ENCODE measurements at places on chromosomes 5 and 9.

GRCh38 chr9:114452219-114453165 lies 52.8 kb downstream of the WHRN start:
- no peak for DNase-seq

DNA sequence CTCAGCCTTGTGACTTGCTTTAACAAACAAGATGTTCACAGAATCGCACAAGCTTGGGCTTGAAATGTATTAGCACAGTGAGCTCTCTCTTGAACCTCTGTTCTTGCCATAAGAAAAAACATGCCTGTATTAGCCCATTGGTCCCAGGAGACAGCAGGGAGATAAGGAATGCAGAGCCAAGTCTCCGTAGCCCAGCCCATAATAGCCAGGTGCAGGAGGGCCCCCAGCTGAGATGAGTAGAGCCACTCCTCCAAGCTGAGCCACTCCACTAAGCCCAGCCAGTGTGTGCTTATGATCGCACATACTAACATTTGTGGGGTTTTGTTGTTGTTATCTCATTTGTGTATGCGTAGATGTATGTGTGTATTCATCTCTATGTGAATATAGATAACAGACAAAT lies 21.6 kb upstream of the SVEP1 start:
- no peak for DNase-seq

DNA sequence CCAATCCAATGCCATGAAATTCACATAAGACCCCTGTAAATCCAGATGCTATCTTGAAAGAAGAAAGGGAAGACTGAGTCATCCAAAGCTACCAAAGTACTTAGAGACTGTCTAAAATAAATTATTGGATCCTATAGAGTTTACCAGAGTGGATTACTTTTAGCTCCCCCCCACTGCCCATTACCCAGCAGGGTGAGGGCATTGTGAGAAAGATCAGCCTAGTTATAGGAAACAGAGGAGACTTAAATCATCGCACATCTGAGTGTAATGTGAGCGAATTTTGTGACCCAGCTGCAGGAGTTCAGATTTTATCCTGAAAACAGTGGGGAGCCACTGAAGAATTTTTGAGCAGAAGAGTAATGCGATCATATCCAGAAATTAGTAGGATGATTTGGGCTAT lies 1.6 kb upstream of the ENHO start:
- DNase-seq = no peak

DNA sequence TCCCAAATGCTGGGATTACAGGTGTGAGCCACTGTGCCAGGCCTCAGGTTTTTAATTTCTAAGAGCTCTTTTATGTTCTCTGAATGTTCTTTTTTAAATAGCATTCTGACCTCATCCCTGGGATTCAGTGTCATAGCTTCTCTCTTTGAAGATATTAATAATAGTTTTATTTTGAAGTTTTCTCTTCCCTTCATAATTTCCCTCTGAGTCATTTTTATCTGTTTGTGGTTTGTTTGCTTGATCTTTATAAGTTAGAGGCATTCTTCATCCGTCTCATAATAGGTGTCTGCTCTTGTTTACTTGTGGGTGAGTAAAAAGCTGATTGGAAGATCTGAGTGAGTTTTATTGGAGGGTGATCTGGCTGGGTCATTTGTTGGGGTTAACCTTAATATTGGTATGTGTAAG lies 12.5 kb upstream of the MAMDC2 start:
- no peak for DNase-seq

GRCh38 chr5:154334406-154335064 lies 111.3 kb upstream of the SAP30L start:
- DNase-seq = no peak

GRCh38 chr5:167107684-167108083 lies 1183.8 kb upstream of the WWC1 start:
- DNase-seq = no peak

DNA sequence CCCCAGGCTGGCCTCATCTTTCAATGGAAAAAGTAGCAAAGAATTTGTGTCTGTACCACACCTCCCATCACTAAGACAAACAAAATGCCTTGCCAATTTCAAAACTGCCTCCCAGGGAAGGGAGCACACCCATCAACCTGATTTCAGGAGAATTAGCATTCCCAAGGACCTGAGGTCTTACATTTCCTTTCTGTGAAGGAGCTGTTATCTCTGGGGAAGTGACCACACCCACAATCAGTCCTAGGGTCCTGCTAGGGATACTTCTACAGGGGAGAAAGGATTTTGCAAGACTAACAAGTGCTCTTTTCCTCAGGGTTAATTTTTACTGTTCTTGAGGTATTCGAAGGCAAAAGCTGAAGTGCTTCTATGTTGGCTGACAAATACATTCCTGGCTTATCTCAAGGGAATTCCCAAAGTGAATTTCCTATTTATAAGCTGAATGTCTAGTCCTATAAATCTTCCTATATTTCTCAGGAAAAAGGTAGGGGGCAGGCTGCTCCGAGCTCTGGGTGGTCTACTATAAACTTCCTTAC lies 97.4 kb upstream of the ITGA1 start:
- no peak for DNase-seq

DNA sequence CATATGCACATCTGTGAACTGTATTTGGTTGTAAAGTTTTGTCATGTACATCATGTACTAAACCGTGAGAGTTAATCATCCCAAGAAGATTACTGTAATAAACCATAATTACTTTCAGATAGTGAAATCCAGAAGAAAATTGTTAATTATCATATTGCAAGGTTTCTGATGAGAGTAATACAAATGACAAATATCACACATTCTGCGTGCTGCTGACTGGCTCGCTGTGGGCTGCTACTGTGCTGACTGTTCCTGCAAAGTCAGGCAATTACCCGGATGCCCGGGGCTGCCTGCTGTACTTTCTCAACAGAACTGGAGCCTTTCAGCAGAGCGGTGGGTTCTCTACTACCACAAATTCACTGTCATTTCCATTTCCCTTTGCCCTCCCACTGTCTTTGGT lies 68.3 kb downstream of the SMARCA2 start:
- DNase-seq = no peak

DNA sequence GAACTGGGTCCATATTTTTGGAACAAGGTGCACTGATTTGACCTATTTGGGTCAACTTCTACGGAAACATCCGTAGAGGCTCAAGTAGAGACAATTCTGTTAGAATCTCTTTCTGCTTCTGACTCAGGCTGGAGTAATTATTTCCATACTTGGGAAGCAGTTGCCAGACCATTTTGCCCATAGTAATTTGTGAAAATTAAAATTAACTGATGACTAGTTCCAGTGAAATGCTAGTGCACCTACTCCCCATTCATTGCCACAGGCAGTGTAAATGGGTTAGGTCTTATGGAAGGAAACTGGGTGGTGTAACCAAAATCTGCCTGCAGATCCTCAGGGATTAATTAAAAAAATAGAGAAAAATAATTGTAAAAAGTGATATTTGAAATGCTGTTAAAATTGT lies 201.1 kb downstream of the TENT4A start:
- DNase-seq = no peak

DNA sequence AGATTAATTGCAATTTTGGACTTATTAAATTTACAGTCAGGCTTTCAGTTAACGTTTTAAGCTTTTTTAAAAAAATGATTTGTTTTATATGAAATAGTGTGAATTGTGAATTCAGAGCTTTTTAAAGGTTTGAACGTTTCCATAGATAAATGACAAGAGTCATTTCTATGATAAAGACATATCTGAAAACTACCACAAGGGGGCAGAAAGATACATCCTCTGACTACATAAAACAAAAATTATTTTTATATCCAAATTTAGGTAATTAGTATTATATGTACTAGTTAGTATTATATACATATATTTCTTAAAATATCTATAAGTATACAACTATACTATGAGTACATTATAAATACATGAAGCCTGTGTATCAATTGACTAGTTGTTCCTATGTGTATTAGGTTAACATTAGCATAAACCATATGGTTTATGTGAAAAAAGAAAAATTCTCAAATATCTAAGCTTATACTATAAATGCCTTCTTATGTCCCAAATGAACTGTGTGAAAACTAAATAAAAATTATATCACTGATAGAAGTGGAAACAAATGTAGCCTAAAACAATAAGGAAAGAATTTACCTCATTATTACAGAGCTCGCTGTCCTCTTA lies 155.2 kb downstream of the MEF2C start:
- DNase-seq = no peak

DNA sequence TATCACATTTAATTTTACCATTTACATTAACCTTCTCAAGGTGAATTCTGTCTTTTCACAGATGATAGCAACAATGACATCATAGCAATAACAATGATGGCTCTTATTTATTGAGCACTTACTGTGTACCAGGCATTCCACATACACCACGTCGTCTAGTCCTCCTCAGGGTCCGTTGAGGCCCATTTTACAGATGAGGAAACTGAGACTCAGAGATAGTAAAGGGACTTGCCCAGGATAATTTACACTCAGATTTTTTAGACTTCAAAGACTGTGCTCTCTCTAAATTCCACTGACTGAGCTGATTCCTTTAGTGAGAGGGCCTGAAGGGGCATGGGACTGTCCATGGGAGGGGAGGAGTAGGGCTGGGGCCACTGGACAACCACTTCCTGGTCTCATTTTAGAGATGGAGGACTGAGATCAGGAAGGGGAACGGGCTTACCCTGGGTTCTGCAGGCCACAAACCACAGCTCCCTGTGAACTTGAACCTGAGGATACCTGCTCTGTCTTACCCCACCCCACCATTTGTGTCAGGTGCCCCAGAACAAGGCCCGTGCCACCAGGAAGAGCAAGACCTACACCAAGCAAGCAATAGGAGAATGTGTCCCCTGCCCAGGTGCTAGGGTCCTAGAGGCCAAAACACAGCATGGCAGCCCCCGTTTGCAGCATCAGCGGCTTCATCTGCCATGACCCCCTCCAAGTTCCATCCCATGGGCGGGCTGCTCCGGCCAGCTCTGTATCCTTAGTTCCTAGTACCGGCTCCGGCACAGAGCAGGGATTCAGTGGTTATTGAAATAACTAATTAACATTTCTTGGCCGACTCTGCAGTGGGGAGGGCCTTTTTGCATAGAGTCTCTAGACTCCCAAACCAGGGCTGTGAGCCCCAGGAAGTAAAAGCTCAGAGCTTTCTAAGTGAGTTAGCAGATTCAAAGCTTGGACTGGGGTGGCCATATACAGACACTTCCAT lies 96.6 kb downstream of the RGS3 start:
- DNase-seq = no peak

- no peak for DNase-seq
These were observed 104.6 kb downstream of the MTX3 start for GRCh38 chr5:79886456-79886855.

- DNase-seq = no peak
These were observed 41.9 kb downstream of the VCAN start for GRCh38 chr5:83513491-83513890.

- DNase-seq = no peak
These were observed 3.0 kb downstream of the NKX2-5 start for GRCh38 chr5:173231996-173232498.

- no peak for DNase-seq
These were observed 6.1 kb upstream of the MOB3B start for GRCh38 chr9:27535701-27536118.

DNA sequence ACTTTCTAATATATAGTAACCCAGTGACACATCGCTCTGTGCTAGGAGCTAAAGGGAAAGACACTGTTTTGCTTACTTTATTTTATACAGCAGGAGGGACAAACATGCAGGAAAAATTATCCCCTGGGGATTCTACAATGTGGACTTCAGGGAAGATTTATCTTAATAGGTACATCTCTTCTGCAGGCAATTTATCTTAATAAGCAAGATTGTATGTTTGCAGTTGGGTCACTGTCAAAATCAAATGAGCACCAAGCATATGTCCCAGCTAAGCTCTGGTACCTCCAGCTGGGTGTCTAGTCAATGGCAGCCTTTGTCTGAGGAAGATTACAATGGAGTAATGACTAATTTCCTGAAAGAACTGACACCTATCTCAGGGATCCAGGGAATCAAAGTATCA lies 309.9 kb upstream of the PANK3 start:
- DNase-seq = no peak

- DNase-seq = no peak
These were observed 34.4 kb downstream of the APC start for GRCh38 chr5:112772124-112772523.

DNA sequence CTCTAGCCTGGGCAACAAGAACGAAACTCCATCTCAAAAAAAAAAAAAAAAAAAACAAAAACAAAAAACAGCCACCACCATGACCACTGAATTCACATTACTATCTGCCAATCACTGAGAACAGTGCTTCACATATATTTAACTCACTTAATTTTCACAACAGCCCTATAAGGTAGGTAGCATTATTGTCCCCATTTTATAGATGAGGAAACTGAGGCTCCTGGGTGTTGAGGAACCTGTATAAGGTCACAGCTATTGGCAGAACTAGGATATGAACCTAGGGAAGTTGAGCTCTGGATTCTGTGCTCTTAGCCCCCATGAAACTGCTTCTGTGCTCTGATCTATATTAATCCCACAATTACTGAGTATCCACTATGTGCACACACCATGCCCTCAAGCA lies 283.7 kb downstream of the CRB2 start:
- no peak for DNase-seq

DNA sequence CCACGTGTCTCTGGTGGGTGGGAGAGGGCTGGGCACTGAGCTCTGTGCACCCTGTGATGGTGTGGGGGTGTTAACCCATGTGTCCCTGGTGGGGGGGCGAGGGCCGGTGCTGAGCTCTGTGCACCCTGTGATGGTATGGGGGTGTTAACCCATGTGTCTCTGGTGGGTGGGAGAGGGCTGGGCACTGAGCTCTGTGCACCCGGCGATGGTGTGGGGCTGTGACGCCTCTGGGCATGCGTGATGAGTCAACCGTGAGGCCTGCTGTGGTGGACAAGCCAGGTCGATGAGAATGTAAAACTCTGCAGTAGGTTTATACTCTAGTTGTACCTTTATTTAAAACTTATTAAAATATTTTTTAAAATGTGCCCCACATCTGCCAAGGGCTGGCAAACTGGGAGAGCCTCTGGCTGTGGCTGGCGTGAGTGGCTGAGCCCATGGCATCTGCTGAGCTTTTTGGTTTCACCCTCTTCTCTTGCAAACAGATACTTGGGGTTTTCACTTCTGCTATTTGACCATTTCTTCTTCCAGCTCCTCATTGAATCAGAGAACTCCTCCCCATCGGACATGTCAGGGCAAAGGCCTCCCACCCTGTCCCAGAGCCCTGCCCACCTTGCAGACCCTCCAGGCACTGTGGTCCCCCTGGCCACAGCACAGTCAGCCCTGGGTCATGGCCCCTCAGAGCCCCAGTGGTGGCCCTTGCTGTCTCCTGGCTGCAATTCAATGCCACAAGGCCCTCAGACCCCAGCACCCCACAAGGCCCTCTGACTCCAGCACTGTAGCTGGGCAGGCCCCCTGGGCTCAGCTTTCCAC lies 18.5 kb upstream of the EXOC3 start:
- DNase-seq = no peak

Measured in NCI-H1930 (cell line).